Activated CD4-positive, alpha-beta T cell treated with anti-CD3 and anti-CD28 coated beads for 36 hours (primary cell): ENCODE measurements at places on chromosomes 1 and 21. TPM values are rescaled to one million over a fixed set of nuclear protein-coding genes. Genes with fewer than 3 reads are reported as not detected.
A peak's percentile ranks its signal among the peaks of the same experiment; 100 is the strongest.

GRIK3 gene
- not detected for total RNA-seq

DNA sequence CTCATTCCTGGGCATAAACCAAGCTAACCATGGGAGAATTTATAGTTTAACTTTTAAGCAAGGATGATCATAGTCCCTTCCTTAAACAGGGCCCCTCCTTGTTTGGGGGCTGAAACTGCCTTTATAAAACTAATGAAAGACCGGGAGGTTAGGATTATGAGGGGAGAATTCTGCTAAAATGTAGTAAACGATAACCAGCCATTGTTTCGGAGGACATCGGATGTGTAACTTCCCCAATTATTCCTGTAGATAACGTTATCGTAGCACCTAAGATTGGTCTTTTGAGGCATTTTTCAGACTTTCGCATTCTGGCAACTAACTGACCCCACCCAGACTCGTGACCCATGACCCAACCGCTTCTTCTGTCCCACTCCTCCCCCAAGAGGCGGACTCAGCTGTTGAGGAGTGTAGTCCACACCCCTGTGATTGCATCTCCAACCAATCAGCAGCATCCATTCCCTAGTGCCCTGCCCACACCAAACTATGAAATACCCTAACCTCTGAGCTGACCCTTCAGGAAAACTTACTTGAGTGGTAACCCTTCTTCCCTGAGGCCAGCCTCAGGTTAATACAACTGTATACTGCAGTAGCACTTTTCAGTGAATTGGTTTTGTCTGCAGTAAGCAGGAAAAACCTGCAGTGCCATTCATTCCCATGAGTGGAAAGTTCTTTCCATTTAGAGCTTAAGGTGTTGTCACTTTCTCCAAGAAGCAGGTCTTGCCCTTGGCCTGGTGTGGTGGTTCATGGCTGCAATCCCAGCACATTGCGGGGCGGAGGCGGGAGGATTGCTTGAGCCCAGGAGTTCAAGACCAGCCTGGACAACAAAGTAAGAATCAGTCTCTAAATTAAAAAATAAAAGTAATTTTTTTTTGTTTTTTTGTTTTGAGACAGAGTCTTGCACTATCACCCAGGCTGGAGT, 823 bp upstream of the SYF2 start:
- H3K4me3 ChIP-seq, result no peak overlapping the region
- H3K27me3 ChIP-seq, result no peaks in the 10 kb centered on the region
- DNase-seq, result peak; percentile 83
- H3K36me3 ChIP-seq, result peaks cover 21% of the 10 kb centered on the region
- no peak overlapping the region for H3K27ac ChIP-seq
- peaks cover 26% of the 10 kb centered on the region for H3K4me1 ChIP-seq

- H3K27me3 ChIP-seq, result no peaks in the 10 kb centered on the region
- peak overlapping the region; percentile 92 for H3K27ac ChIP-seq
- H3K4me3 ChIP-seq, result peak overlapping the region; percentile 53
- peak; percentile 11 for DNase-seq
Observed at GRCh38 chr1:174965362-174966007, 34.3 kb upstream of the CACYBP start.

GRCh38 chr1:66575739-66576138, 41.8 kb downstream of the SGIP1 start:
- no peak for DNase-seq
- no peaks in the 10 kb centered on the region for H3K36me3 ChIP-seq
- H3K4me3 ChIP-seq, result no peak overlapping the region

GRCh38 chr1:94725566-94725965, 94.6 kb upstream of the SLC44A3 start:
- DNase-seq, result no peak
- H3K27ac ChIP-seq, result no peak overlapping the region
- no peaks in the 10 kb centered on the region for H3K36me3 ChIP-seq
- peaks cover 2% of the 10 kb centered on the region for H3K27me3 ChIP-seq
- no peaks in the 10 kb centered on the region for H3K4me1 ChIP-seq

TEX38 gene
- not detected for total RNA-seq
